ENCODE measurements at places on chromosomes 2 and 18.

GRCh38 chr2:20484810-20485611, 38.1 kb downstream of the RHOB start:
- DNase-seq = no peak

DNA sequence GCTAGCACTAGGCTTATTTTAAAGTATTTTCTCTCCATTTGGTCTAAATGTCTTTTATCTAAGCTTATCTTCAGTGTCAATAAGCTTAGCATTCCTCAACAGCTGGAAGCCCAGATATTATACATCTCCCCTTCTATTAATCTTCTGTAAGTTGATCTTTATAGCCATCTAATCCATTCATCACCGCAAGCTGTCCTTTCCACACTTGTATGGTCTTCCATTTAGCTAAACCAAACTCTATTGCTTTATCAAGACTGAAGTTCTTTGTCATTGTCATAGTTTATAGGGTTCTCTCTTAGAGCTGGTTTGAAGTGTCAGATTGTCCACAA, 101.3 kb upstream of the GPR45 start:
- DNase-seq = no peak

- no peak for DNase-seq
Observed at GRCh38 chr18:59605633-59606192, 91.5 kb downstream of the CCBE1 start.

DNA sequence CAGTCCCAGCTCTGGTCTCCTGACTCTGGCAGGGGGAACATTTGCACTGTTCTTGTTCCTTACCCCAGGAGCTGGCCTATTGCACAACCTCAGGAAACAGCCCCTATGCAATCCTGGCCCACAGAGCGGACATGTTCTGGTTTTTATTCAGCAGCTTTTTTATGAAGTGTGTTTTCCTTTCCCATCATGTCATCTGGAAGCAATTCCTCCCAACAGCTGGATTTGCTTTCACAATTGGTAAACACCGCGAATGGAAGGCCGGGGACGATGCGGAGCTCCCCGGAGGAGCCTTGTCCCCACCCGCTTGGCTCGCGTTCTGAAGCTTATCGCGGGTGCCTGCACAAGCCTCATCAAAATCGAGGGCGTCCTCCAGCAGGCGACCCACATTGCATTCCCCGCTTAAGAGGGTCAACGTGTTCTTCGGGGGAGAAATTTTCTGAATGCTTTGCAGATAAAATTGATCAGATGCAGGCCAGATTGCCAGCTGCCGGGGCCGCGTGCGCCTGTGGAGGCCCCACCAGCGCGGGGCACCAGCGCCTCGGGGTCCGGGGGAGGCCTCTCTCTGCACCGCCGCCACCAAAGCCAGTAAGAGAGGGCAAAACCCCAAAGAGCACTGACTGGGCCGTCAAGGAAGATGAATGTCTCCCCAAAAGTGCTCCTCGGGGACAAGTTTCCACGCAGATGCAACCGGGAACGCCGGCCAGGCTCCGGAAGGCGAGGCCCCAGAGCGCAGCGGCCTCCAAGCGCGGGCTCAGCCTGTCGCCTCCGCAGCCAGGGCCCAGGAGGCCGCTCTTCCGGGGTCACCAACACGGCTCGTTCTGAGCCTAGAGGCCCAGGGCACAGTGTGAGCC, 60.3 kb upstream of the SP3 start:
- no peak for DNase-seq

All from Calu3 (cell line).